ENCODE measurements at places on chromosomes 4 and X. TPM values are rescaled to one million over a fixed set of nuclear protein-coding genes. Genes with fewer than 3 reads are reported as not detected.
A peak's percentile ranks its signal among the peaks of the same experiment; 100 is the strongest.

GRCh38 chr4:4317496-4318232 lies 27.6 kb downstream of the ZBTB49 start:
- no peak for DNase-seq

DNA sequence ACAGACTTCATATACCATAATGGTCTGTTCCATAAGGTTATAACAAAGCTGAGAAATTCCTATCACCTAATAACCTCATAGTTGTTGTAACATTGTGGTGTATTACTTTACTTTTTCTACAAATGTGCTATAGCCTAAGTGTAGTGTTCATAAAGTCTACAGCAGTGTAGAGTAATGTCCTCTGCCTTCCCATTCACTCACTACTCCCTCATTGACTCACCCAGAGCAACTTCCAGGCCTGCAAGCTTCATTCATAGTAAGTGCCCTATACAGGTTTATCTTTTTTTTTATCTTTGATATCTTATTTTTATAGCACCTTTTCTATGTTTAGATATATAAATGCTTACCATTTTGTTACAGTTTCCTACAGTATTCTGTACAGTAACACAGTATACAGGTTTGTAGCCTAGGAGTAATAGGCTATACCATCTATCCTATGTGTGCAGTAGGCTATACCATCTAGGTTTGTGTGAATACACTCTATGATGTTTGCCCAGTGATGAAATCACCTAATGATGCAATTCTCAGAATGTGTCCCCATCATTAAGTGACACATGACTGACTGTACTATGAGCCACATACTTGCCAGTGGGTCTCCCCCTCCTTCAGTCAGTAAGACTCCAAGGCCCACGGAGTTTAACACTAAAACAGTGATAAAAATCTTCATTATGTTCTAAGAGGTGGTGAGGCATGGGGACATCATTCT lies 299.9 kb downstream of the UNC5C start:
- DNase-seq, result no peak

GRCh38 chrX:11640089-11640488 lies 25.6 kb downstream of the ARHGAP6 start:
- no peak for DNase-seq

- DNase-seq, result no peak
These were observed 428.0 kb downstream of the ZNF674 start for GRCh38 chrX:46117234-46117633.

- no peak for DNase-seq
These were observed 305.9 kb upstream of the HAND2 start for GRCh38 chr4:173835903-173836302.

GRCh38 chr4:139904406-139904805 lies 238.8 kb downstream of the MGST2 start:
- no peak for DNase-seq

GRCh38 chrX:3451571-3451970 lies 105.1 kb upstream of the MXRA5 start:
- no peak for DNase-seq

- DNase-seq, result no peak
These were observed 297.9 kb upstream of the FAT4 start for GRCh38 chr4:125016892-125017299.

GRCh38 chrX:40523852-40524251 lies 56.9 kb upstream of the ATP6AP2 start:
- DNase-seq, result no peak

DNA sequence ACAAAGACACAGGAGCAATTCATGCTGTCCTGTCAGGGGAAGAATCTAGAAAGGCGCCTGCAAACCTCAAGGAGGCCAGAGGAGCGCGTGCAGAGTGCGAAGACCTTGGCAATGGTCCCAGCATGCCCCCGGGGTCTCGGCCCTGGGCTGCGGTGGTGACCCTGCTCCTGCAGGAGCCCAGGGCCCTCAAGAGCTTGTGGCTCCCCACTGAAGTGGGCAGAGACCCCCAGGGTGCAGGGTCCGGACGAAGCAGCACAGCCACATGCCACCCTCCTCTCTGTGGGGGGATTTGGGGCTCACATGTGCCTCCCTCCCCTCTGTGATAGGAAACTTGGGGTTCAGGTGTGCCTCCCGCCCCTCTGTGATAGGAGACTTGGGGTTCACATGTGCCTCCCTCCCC lies 39.3 kb downstream of the GAK start:
- no peak for DNase-seq

DNA sequence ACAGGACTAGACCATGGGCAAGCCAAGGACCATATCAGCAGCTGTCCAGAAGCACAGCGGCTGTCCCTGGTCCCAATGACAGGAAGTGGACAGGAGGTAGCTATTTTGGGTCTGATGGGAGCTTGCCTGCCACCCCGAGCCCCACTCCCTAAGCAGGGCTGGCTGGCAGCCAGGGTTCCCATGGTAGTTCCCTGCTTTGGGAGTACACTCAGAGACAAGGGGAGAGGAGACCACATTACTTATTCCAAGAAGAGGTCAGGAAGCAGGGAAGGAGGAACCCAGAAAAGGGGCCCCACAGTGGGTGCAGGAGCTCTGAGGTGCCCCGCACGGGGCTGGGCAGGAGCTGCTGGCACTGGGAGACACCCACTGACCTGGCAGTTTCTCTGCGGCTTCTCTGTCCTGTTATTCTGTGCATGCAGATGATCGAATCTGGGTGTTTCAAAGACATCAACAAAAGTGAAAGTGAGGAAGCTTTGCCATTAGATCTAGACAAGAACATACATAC lies 36.3 kb downstream of the HTT-AS start:
- DNase-seq, result no peak

- no peak for DNase-seq
These were observed 280.0 kb upstream of the EMCN start for GRCh38 chr4:100797791-100798190.

- no peak for DNase-seq
These were observed 19.8 kb upstream of the TBC1D14 start for GRCh38 chr4:6889736-6890324.

- no peak for DNase-seq
These were observed 1.6 kb upstream of the SLC9B1 start for GRCh38 chr4:103021120-103021519.

DNA sequence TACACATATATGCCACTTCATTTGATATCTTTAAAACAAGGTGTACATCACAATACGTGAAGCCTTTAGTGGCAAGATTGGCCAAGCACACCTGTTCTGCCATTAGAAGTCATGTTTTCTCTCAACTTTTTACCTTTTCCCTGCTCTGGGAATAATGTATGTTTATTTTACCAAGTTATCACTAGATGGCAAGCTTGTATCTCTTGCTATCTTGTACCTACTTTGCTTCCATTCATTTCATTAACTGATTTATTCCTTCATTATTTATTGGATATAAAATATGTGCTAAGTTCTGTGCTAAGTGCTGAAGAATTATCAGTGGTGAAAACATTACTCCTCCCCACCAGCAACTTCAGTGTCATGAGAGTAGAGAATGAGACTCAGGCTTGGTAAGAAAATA lies 245.5 kb downstream of the ANK2 start:
- DNase-seq, result no peak

GRCh38 chr4:121696581-121697461 lies at the start of gene ANXA5:
Gene ANXA5, minus strand, starts transcription at chr4:121696980. Its CDS starts 391 bp downstream, at chr4:121696589.
- peak; percentile 46 for DNase-seq

DNA sequence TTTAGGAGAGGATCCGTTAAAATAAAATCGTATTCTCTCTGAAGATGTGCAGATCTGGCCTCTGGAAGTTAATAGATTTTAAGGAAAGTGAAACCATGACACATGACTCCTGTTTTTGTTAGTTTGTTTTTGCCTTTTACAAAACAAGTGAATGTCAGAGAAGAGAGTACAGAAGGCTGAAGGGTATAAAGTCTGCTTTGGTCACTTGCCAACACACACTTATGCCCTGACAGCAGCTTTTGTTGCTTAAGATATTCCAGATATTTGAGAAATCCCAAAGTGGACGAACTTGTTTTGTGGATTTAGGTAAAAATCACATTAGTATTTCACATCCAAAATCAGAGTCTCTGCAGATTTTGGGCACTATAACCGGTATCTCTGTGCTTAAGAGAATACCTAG lies 192.4 kb upstream of the RASGEF1B start:
- no peak for DNase-seq

DNA sequence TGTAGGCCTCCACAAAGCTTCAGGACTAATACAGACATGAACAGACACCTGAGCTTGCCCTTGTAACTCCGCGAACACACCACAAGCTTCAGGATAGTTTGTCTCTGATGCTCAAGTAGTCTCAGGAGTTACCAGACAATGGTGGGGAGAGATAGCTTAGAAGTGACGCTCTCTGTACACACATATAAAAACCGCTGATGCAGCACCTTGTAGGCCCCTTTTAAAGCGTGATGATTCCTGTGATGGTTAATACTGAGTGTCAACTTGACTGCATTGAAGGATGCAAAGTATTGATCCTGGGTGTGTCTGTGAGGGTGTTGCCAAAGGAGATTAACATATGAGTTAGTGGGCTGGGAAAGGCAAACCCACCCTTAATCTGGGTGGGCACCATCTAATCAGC lies 78.7 kb downstream of the MAGED4 start:
- DNase-seq, result no peak

DNA sequence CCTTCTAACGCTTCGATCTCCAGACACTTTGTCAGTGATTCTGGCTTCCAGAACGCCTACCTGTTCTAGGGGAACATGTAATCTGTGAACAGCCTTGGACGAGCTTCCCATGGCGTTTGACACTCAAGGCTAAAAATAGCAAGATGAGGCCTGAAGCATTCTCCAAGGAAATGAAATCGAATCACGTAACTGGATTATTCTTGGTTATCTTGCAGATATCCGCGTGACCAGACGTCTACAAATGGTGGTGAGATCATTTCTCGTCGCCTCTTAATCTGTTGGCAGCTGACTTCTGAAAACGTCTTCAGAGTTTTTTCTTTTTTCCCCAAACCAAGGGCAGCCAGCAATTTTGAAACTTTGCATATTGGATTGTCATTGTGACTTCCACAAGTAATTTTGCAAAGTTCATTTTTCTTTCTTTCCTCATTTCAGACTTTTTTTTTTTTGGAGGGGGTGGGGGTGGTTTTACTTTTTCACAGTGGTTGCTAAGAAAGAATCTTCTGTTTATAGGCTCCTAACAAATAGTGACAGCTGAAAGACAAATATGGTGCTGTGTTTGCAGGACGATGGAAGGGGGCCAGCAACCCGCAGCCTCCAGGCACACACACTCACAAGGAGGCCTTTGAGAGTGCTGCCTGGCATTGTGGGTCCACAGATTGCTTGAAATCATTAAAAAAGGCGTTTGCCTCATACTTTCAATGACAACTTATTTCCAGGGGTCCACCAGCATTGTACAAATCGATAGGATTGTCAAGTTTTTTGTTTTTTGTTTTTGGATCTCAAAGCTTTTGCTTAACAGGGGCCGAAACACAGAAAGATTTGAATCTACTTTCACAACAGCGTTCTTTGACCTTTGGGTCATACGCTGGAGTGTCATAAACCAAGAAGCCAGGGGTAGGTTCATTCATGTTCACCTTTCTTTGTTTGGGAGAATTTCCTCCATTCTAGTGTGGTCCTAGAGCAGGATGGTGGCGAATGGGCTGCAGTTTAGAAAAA lies 32.4 kb upstream of the PDLIM3 start:
- no peak for DNase-seq

DNA sequence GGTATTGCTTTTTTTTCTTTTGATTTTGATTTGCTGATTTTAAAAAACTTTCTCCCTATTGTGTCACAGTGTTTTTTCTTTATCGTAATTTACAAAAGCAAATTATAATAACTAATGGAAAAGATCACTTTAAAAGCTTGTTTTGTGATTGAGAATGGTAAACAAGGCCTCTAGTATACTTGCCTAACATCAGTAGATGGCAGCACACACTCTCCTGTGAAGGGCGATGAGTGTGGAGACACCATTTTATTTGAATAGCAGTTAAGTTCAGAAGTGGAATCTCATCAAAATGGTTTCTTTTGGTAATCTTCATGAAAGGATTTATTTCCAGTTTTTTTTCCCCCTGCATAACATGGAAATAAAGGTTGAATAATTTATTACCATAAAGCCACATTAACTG lies 72.3 kb downstream of the PAK3 start:
- DNase-seq, result no peak

DNA sequence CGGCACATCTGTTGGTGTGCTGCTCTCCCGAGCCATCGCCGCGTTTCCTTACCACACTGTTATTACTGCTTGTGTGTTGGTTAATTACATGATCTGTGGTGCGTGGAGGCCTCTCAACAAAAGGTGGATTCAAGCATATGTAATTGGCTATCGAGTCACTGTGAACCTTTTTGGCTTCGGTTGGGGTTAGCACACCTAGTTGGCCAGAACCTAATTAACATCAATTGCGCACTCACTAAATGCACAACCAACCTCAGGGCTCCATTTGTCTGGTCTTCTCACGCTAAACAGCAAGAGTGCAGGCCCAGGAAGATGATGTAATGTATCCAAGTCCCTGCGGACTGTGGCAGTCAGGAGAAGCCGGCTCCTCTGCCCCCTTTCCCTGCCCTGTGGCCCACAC lies 17.4 kb downstream of the ENPP6 start:
- DNase-seq, result no peak

- no peak for DNase-seq
These were observed 122.6 kb upstream of the VCX3B start for GRCh38 chrX:8341814-8342590.

GRCh38 chr4:6516762-6517161 lies 44.3 kb upstream of the PPP2R2C start:
- no peak for DNase-seq

GRCh38 chr4:76523593-76523992 lies 88.6 kb downstream of the SHROOM3 start:
- no peak for DNase-seq

DNA sequence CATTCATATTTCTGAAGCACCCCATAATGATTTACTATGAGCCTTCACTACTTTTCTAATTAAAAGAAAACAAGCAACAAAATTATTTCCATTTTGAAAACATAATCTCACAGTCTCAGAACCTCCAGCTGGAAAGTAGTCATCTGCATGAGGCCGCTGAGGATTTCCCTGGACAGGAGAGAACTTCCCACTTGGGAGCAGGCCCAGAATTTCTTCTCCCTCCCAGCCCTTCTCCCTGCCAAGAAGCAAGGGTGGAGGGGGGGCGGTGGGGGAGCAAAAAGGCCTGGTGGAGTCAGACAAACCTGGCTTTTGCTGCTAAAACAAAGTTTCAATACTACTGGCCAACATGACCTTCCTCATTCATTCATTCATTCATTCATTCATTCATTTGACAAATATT lies 167.3 kb downstream of the PJA1 start:
- DNase-seq, result no peak

DNA sequence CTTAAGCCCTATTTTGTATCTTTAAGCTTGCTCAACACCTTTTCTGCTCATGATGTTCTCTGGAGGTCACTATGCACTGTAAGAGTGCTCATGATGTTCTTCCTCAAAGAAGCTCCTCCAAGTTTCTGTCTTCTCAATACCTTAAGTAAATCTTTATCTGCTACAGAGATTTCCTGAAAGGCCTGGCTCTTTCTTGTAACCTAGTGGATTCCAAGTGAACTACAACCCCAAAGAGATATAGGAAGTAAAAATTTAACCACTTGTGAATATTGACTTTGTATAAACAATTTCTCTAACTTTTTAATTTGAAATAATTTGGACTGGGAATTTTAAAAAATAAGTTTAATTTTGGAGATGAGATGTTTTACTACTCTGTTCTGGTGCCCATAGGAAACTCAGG lies 39.3 kb upstream of the XK start:
- no peak for DNase-seq

The ODAM gene
- not detected for total RNA-seq

The UGT2B17 gene
- not detected for total RNA-seq

The SPANXA1 gene
- total RNA-seq, result 1.4 TPM

The PACRGL gene
- 10.3 TPM for total RNA-seq

The PIN4 gene
- 5.6 TPM for total RNA-seq

The ITIH6 gene
- not detected for total RNA-seq

The NDP gene
- 0.27 TPM for total RNA-seq

The PABPC4L gene
- total RNA-seq, result 2.2 TPM

All from thoracic aorta (tissue), 2 donors.